ENCODE measurements at places on chromosomes 3 and 15.

DNA sequence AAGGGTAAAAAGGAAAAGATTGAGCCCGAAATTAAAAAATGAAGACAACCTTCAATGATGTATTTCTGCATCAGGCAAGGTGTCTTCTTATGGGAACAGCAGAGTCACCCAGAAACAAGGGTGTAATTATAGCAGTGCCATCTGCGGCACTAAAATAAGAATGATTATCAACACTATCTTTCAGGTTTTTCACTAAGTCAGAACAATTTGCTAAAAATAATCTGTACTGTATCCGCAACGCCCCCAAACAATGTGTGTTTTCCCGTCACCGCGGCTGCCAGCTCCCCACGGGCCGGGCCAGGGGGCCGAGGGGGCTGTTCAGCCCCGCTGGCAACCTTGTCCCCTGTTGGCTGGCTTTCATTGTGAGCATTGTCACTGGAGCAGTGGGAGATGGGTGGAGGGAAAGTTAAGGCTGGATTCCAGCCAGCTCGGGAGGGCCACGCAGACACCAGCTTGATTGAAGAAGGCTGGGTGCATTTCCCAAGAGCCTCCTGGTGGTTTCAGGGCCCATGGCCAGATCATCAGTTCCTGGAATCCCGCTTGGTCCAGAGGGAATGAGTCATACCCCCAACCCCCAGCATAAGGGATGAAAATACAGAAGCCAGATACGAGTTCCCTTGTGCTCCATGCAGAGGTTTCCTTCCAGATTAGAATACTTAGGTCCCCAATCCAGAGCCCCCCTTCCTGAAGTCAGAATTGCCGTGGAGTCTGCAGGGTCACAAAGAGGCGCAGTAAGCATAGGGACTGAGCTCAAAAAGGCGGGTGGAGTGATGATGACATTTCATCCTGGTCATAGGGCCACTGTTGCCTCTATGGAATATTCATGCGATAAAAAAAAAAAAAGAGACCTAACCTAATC lies 90.2 kb upstream of the KLF13 start:
- peak; percentile 83 for DNase-seq

DNA sequence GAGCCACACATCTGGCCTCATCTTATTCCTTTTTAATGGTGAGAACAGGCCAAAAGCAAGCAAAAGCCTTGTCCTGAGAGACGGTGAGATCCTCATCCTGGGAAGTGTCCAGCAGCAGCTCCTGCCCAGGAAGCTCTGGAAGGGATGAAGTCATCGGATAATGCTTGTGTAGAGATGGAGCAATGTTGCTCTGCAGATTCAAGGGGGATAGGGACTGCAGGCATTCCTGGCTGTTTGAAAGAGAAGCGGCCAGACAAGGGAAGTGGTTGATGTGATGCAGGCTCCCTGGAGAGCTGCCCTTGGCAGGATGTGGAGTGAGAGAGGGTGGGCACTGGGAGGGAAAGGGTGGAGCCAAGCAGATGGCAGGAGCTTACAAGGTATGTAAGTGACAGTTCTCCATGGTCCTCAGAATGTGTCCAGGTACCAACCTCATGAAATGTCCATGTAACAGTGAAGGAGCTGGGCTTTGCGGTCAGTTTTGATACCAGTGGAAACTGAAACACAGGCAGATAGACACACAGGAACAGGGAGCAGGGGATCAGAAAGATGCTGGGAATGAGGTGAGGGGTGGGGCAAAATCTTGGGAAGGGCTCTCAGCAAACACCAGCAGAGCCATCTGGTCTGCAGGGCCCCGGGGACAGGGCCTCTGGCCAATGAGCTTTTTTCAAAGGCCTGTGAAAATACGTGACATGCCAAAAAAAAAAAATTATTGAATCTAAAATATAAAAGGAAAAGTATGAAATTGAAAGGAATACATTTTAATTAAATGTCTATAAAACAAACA lies 32.2 kb upstream of the LACTB start:
- peak; percentile 65 for DNase-seq

- no peak for DNase-seq
These were observed 7.9 kb upstream of the SPPL2A start for GRCh38 chr15:50773389-50773788.

- DNase-seq, result no peak
These were observed 88.8 kb upstream of the TSEN2 start for GRCh38 chr3:12395349-12396012.

DNA sequence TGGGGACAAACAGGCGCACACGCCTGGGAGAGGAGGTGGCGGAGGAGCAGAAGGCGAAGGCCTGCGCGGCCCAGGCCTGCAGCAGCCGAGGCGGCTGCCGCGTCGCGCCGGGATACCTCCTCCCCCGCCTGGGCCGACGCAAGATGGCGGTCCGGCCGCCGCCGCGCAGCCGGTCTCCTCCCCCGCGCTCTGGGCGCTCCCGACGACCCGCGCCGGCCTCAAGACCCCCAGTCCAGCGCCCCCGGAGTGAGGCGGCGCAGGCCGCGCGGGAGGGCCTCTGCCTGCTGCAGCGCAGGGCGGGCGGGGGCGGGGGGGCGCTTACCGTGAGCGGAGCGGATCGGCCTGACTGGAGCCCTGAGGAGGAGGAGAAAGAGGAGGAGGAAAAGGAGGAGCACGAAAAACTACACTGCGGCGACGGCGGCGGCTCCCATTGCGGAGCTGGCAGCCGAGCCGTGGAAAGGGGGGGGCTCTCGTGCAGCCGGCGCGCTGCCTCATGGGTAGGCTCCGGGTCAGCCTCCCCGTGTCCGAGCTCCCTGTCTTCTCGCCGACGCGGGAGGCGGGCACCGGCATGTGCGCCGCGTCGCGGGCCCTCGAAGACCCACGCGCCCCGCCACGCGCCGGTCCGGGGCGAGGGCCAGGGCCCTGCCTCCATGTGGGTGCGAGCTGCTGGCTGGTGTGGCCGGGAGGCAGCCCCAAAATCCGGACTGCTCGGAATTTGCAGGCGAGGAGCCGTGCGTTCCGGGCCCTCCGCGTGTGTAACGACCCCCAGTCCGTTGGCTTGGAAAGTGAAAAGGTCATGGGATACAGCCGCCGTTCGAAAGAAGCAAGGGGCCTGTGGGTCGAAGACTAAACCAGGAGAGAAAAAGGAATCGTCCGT lies at the start of gene ZNF280D:
Gene ZNF280D, minus strand, starts transcription at position 374 of the 877 bp plus-strand sequence. CDS start 26,400 bp downstream, outside the sequence.
- DNase-seq, result peak; percentile 53

GRCh38 chr15:73854265-73854664 lies 19.1 kb upstream of the TBC1D21 start:
- no peak for DNase-seq

GRCh38 chr15:71239592-71240364 lies 124.5 kb downstream of the THSD4 start:
- DNase-seq, result no peak

GRCh38 chr15:29826908-29827820 lies 4.9 kb upstream of the TJP1 start:
- no peak for DNase-seq

All from non-pigmented ciliary epithelial cell (primary cell).